ENCODE measurements at places on chromosomes 3 and 15. TPM values are rescaled to one million over a fixed set of nuclear protein-coding genes. Genes with fewer than 3 reads are reported as not detected.

DNA sequence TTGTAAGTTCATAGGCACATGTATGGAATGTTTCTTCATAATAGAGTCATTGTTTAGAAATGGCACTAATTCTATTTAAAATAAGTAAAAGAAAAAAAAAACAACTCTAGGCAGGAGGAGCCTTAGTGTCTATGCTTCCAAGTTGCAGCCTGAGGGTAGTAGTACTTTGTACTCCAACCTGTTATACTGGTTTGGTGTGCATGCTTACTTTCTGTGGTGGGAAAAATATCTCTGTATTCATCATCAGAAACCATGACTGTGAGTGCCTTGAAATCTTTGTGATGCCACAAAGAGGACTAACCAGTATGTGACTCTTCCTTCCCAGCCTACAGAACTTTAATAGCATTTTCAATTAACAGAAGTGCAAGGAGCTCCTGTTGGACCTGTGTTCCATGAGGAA is 4.4 kb downstream of the NAALADL2 start:
- peak; percentile 77 for DNase-seq

The CKMT1B gene
- total RNA-seq: not detected

The LRRC31 gene
- not detected for total RNA-seq

DNA sequence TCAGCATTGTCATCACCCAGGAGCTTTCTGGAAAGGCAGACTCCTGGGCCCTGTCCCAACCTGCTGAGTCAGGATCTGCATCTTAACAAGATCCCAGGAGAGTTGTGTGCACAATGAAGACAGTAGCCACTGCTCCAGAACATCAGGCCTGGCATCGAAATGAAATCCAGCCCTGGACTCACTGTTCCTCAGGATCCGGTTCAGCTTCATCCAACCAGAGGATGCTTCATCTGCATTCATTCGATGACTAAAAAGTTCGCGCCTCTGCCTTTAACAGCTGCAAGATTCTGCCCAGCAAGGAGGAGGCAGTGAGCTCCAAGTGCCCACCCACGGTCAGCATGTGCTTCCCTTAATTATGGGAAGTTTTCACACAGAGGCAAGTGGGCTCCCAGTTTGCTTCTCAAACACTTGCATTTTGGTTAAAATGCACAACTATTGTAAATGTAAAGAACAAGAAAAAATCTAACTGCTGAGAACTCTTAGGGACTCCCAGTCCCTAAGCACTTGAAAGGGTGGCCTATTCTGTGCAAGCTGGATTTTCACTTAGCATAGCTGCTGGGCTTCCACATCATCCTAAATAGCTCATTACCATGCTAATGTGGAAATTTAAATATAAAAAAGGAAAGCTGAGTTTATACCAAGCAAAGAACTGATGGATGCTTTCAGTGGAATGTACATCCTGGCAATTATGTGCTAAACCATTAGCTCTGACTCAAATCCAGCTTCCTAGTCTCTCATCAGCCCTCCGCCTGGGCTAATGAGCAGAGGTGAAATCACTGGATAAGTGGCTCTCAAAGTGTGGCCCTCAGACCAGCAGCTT is 25.5 kb upstream of the ESYT3 start:
- no peak for DNase-seq

The TNFAIP8L3 gene
- 1.3 TPM for total RNA-seq

DNA sequence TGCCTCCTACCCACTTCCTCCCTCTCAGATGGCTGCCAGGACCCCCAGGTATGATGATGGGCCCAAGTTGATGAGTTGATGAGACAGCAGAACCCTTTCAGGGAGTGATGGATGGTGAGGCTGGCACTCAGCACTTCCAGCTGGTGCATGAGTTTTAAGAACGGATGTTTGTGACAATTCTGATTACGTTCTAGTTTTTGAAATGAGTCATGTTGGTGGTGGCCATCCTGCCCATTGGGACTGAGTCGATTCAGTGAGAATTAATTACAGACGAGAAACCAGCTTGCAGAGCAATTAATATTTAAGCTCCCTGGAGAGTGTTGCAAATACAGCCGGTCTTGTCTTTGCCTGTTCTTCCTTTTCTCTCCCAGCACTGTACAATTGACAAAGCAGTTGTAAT is 56.9 kb upstream of the NR2C2 start:
- DNase-seq: peak; percentile 42

The RBM5 gene
- 37.1 TPM for total RNA-seq

The DPPA2 gene
- total RNA-seq: not detected

The ZNF770 gene
- 13.9 TPM for total RNA-seq
